Activated T-cell treated with anti-CD3 and anti-CD28 coated beads for 1 hour (primary cell): ENCODE measurements at places on chromosomes 2 and 18.

DNA sequence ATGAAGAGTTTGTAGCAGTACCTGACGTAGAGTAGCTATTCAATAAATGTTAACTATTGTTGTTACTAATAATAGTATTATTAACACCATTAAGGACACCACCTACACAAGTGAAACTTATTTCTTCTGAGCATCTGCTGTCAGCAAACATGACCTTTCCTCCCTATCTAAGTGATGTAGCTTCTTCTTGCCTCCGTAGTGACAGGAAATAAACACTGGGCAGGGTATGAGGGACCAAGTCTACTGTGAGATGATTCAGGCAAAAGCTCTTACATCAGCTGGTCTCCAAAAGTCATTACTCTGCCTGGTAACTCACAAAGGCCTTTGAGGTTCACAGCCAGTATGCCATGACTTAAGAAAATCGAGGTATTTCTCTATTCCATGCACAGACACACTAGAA lies 750.5 kb downstream of the CPS1 start:
- no peak for DNase-seq

- DNase-seq = no peak
These were observed 135.5 kb downstream of the RND3 start for GRCh38 chr2:150351922-150352321.

DNA sequence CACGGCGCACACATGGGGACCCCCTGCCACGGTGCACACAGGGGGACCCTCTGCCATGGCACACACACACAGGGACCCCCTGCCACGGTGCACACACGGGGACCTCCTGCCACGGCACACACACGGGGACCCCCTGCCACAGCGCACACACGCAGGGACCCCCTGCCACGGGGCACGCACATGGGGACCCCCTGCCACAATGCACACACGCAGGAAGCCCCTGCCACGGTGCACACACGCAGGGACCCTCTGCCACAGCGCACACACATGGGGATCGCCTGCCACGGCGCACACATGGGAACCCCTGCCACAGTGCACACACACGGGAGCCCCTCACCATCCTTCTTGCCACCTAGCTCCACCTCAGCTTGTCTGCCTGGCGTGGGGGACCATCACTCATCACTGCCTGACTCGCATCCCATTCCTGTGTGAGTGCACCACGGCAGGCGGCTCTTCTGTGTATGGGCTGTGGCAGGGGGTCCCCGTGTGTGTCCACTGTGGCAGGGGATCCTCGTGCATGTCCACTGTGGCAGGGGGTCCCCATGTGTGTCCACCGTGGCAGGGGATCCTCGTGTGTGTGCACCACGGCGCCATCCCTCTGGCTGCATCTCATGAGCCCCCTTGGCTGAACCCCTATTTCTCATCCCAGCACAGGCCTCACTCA lies 206.7 kb downstream of the EIPR1 start:
- DNase-seq = no peak

DNA sequence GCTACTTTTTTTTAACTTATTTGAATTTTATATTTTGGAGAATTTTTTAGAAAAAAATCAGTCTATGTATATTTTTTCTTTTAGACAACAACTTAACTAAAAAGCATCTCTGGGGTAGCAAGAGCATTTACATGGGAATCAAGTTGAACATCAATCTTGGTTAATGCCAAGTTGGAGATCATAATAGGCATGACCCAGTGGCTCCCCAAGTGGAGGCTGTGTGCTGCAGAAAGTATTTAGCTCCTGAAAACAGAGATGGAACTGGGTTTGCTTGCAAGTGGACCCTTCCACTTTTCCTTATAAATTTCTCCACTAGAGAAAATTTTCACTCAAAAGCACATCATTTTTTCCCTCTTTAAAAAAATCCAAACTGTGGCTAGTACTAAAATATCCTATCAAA lies 23.9 kb upstream of the CAVIN2 start:
- DNase-seq = no peak

GRCh38 chr2:146908776-146909175 lies 936.1 kb upstream of the ACVR2A start:
- DNase-seq = no peak

- DNase-seq = peak; percentile 74
These were observed 32.8 kb upstream of the SLC14A1 start for GRCh38 chr18:45690975-45691815.

DNA sequence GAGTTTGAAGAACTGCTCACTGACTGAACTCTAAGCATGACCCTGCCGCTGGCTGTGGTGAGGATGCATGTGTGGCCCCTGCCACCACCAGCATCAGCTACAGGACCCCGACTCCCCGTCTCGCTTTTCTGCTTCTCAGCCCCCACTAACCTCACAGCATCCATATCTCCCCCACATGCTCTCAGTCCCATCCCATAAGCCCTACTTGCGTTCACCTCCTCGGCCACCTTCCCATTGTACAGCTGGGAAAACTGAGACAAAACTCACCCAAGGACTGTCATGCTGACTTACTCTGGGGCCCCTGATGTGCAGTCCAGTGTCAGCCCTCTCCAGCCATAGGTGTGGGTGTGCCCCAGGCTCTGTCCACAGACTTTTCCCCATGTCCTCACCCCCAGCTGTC lies 104.2 kb upstream of the SH3BP4 start:
- DNase-seq = no peak

DNA sequence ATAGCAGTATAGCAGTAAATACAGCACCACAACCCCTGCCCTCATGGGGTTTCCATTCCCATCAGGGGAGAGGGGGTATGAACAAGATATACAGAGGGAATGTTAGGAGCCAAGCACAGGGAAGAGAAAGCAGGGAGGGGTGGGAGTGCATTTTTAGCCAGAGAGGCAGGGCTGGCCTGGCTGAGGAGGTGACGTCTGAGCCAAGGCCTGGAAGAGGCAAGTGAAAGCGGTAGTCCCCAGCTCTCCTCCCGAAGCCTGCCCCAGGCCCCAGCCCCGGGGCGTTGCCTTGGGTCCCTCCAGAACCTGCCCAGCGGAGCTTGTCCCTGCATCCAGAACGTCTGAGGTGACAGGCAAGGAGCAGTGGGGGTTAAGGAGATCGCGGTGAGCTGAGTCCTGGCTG lies 45.1 kb upstream of the FOSL2 start:
- DNase-seq = no peak

DNA sequence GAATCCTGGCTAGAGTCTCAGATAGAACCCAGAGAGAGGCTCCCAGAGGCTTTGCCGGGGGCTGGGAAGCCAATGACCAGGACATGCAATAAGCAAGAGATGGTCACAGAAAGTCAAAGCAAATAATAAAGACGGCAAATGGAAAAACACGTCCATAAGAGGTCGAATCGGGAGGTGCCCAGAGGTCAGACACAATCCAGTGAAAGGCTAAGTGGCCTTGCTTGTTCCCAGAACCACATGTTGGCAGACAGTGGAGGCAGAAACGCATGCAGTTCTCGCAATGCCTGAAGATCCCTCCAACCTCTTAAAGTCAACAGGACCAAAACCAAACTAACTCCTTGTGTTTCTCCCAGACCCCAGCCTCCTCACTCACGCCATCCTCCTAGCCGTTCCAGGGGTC lies 3.0 kb downstream of the CYB5A start:
- DNase-seq = no peak

- no peak for DNase-seq
These were observed 145.7 kb upstream of the GLI2 start for GRCh38 chr2:120589771-120590608.

GRCh38 chr2:174771631-174772471 lies 7.6 kb upstream of the CHRNA1 start:
- DNase-seq = no peak

GRCh38 chr2:72103690-72104089 lies 44.0 kb downstream of the CYP26B1 start:
- no peak for DNase-seq

DNA sequence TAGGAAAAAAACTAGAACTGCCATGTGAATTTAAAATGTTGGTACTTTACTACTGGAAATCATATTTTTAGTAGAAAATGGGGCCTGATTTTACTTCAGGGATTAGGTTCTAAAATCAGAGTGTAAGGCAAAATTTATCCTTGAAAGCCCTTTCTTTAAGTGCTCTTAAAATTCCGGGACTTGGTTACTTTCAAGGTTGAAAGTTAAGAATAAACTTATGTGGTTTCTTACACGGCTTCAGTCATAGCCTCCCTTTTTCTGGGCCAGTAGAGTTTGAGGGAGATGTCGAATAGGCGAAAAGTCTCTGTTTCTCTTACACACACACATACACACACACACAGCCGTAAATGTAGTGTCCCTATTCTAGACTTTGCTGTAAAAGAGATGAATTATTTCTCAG lies 13.1 kb downstream of the KCNE4 start:
- no peak for DNase-seq

GRCh38 chr2:110101280-110101844 lies 14.3 kb downstream of the MALL start:
- no peak for DNase-seq

GRCh38 chr2:134360745-134361487 lies 107.0 kb downstream of the MGAT5 start:
- DNase-seq = no peak

DNA sequence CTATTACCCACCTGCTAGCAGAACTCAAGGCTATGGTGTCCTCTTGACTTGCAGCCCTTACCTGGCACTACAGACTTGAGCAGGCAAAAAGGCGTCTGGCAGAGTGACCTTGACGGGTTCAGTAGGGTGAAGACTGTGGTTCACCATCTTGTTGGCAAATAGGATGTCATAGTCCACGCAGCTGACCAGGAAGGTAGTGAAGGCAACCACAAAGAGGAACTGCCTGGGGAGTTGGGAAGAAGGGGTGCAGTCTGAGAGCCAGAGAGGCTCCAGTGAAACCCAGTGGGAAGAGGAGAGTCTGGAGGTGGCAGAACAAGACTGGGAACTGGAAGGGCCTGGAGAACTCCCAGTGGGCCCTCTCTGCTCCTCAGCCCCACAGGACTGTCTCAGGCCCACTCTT lies 4.1 kb downstream of the ATG9A start:
- DNase-seq = no peak

- DNase-seq = no peak
These were observed 103.2 kb downstream of the KLHL14 start for GRCh38 chr18:32669549-32670165.

GRCh38 chr2:192091476-192091875 lies 103.3 kb downstream of the TMEFF2 start:
- DNase-seq = no peak

DNA sequence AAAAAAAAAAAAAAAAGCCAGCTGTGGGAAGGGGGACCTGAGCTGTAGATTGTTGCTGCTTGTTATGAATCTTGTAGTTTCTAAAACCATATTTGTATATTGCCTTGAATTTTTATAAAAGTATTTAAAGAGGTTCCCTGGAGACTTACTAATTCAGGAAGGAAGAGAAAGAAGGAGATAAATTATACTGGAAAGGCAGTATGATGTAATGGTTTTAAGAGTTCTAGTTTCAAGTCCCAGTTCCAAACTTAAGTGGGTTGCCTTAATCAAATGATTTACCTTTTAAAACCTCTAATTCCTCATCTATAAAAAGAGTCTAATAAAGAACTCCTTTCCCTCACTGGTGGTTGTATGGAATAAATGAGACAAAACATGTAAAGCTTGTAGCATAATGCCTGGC lies 62.2 kb downstream of the PTRHD1 start:
- DNase-seq = no peak

- DNase-seq = no peak
These were observed 28.1 kb downstream of the EPAS1 start for GRCh38 chr2:46325182-46325928.

DNA sequence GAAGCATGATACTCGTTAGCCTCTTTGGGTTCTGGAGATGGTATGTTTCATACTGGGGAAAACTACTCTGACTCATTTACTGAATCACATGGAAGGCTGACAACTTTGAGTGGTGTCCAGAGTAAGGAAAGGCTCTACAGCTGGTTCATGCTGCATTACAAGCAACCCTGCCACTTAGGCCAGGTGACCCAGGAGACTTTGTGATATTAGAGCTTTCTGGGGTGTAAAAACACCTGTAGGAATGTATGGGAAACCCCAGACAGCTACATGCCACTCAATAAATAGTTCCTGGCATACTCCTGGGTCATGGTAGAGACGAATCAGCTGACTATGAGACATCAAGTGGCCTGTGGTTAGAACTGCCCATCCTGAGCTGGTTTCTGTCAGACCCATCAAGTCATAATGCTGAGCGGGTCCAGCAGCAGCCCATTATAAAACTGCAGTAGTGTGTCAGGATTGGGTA lies 21.3 kb upstream of the TCF7L1 start:
- no peak for DNase-seq

GRCh38 chr2:196399722-196400691 lies 228.6 kb upstream of the STK17B start:
- no peak for DNase-seq

- DNase-seq = no peak
These were observed 15.2 kb upstream of the CCDC74B start for GRCh38 chr2:130160131-130160530.

DNA sequence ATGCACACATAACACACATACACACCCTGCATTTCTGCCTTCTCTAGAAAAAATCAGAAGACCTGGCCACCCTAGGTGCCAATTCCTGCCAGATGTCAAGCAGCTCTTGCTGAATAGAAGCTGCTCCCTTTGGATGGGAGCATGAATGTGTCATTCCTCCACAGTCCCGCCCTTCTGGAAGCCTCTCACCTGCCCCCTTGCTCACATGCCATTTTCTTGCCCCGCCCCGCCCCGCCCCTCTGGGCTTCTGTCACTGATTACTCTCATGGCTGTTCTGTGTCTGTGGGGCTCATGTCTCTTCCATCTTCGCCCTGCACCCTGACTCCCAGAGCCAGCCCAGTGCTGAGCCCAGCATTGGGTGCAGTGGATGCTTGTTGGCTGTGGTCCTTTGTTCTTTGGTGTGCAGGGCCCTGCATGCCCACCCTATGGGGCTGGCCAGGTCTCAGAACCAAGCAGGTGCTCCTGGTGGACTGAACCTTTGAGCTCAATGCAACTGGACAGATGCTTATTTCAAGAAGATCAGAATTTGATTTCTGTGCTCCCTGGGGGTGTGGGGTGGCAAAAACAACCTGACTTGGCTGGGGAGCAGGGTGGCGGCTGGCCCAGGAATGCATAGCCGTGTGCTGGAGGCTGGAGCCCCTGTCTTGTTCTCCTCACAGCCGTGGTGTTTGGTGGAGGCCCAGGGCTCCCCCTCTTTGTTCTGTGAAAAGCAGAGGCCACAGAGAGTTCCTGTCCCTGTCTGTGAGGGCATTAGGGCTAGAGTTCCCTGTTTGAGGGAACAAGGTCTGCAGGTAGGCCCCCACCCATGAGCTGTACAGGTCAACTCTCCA lies 140.6 kb upstream of the GLI2 start:
- DNase-seq = no peak

GRCh38 chr2:188158337-188159100 lies 133.2 kb upstream of the GULP1 start:
- DNase-seq = no peak

GRCh38 chr2:53242090-53242489 lies 525.5 kb upstream of the CHAC2 start:
- DNase-seq = no peak
